ENCODE measurements at places on chromosomes 11 and 22. TPM values are rescaled to one million over a fixed set of nuclear protein-coding genes. Genes with fewer than 3 reads are reported as not detected.

Gene HORMAD2
- not detected for total RNA-seq

Gene CCDC157
- 1.8 TPM for total RNA-seq

Gene A4GALT
- 2.3 TPM for total RNA-seq

Gene NLRP14
- total RNA-seq, result not detected

Measured in A375 (cell line).